ENCODE measurements at places on chromosomes 4 and X.

GRCh38 chrX:71128915-71129765 is 10.7 kb downstream of the MED12 start:
- peak; percentile 93 for DNase-seq

DNA sequence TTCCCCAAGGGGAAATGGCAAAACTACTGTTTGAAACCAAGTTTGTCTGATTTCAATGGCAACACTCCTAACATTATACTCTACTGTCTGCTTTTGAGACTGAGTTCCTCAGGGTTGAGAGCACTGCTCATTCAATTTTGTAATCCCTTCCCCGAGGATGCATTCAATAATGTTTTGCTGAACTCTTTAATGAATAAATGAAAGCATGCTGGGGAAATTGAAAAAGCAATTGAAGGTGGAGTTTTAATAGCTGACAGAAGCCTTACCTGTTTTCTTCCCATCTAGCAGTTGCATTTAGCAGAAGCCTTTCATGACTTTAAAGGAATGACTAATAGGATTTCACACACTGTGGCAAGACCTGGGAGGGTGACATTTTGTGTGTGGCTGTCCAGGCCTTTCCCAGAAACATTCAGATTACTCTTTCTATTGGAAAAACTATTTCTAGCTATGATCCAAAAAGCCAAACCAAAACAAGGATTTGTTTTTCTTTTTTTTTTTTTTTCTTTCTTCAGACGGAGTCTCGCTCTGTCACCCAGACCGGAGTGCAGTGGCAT is 45.1 kb downstream of the DTHD1 start:
- DNase-seq: no peak

DNA sequence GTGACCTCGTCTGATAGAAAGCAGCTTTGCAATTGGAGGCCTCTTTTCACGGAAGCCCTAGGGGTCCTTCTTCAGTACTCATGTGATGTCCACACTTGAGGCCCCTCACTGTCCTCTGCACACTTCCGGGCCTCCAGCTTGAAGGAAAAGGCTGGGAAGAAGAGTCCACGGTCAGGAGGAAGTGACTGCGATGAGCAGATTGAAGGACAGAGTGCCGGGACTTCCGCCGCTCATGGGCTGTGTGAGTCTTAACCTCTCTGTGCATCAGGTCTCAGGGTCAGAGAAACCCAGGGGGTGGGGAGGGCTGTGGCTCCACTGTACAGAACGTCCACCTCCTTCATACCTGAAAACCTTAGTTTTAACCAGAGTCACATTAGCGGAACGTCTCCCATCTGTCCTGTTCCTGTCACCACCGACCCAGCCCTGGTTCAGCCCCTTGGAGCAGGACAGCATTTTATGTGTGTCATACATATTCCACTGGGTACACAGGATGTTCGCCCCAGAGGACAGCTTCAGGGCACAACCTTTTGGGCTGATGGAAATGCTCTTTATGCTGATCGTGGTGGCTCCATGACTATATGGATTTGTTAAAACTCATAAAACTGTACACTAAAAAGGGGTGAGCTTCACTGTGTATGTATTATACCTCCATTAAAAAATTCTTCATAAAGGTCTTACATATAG is 51.0 kb upstream of the SORCS2 start:
- no peak for DNase-seq

- DNase-seq: no peak
Measured at GRCh38 chr4:48445704-48446103, 37.4 kb upstream of the SLC10A4 start.

DNA sequence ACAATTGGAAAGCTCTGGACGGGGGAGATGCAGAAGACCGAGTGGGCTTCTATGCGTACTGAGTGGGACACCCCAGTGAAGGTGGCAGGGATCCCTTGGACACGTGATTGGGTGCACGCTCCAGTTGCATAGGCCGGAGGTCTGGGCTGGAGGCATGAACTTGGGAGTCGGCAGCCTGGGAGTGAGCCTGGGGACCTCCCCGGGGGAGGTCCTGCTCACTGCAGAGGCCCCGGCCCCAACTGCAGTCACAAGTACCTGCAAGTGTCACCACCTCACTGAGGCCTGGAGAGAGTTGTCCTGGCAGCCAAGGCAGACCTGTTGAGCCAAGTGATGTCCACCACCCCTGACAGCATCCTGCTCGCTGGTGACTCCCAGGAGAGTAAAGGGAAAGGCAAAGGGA is 49.3 kb upstream of the HMX1 start:
- no peak for DNase-seq

DNA sequence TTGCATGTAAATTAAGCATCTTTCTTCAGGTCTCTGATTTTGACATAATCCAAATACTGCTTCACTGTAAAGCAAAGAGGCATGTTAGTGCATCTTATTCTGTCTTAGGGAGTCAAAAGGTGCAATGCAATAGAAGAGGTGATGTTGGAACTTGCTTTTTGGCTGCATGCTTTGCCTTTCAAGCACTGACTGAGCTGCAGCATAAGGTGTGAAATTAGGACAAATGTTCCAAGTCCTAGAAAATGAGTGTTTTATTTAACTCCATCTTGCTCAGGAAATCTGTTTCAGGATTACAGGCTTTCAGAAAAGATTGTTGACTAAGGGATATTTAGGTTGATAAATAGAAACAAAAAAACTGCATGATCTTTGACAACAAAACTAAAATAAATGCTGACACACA is 30.8 kb downstream of the NAA11 start:
- no peak for DNase-seq

GRCh38 chrX:53442322-53442631 is 8.1 kb upstream of the HSD17B10 start:
- no peak for DNase-seq

DNA sequence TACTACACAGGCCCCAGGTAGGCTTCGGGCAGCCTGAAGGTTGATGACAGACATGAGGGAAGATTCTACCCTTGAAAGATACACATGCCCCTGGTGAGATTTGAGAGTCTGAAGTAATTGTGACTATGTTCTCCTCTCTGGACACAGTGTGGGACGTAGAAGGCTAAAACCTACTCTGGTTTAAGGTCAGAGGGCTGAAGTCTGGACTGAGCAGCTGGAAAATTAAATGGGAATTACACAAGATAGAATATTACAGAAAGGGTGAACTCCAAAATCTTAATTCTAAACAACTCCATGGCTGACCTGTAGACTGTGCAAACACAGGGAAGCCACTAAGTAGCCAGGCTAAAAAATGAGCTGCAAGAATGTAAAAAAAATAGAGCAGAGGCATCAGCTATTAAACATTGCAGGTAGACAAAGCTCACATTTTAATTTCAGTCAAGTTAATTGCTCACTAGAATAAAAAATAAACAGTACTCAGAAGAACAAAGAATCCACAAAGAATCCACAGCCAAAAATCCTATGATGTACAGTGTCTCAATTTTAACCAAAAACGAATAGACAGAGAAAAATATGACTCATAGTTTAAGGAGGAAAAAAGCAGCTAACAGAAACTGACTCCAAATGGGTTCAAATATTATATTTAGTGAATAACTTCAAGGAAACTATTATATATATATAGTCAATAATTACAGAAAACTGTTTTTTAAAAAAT is 170.4 kb downstream of the PCDH18 start:
- no peak for DNase-seq

DNA sequence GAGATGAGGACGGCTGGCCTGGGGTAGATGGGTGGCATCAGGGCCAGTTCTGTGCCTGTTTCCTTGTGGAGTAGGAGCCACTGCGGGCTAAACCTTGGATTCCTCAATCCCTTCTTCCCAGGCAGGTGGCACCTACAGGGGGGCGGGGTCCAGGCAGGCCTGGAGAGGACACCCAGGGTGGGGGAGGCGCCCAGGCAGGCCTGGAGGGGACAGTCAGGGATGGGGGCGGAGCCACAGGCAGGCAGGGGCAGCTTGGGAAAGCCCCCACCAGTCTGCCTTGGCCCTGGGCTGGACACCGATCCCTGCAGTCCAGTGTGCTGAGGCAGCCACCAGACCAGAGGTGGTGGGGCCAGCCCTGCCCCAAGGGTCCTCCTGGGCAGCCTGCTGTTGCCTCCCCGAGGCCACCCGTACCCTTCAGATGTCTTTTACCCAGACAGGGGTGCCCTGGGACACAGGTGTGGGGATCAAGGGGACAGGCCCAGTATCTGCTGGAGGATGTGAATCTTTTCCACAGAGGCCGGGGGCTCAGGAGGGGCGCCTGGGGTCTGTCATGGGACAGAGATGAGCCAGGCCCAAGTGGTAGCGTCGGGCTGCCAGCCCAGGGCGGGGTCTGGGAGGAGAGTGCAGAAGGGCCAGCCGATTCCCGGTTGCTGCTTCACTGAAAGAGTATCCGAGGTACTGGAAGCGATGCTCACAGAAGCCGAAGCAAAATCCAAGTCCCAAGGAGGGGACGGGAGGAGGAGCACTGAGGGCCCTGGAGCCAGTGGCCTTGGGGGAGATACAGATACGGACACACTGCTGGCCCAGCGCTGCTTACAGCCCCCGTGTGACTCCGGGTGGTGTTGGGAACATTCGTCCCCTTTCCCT is 34.5 kb downstream of the LRPAP1 start:
- no peak for DNase-seq

Measured in lower leg skin (tissue), 4 donors.